ENCODE measurements at places on chromosomes 3 and 15.

DNA sequence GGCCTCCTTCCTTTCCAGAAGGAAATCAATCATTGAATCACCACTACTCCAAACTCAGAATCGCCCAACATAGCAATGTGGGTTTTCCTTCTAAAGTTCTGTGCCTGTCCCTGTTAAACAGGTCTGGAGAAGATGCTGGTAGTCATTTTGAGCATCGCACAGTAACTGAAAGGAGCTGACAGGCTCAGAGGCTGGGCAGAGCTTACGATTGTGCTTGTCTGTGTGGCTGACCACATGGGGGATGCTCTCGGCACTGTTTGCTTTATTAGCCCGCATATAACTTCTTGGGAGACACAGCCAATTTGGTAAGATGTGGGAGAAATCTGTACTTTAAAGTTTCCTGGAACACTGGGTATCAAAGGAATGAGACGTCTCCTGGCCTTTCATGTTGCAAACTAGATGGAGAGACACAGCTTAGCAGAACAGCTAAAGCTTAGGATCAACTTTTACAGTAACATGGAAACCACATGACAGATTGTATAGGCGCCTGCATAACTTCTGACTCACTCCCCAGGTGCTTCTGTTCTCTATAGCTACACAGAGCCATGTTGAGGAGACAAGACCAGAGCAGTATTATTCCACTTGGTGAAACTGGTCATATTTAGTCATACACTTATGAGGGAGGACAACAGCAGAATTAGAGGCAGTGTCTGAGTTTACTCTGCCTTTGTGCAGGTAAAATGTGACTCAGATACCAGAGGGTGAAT is 374.1 kb downstream of the RORA start:
- no peak for DNase-seq

DNA sequence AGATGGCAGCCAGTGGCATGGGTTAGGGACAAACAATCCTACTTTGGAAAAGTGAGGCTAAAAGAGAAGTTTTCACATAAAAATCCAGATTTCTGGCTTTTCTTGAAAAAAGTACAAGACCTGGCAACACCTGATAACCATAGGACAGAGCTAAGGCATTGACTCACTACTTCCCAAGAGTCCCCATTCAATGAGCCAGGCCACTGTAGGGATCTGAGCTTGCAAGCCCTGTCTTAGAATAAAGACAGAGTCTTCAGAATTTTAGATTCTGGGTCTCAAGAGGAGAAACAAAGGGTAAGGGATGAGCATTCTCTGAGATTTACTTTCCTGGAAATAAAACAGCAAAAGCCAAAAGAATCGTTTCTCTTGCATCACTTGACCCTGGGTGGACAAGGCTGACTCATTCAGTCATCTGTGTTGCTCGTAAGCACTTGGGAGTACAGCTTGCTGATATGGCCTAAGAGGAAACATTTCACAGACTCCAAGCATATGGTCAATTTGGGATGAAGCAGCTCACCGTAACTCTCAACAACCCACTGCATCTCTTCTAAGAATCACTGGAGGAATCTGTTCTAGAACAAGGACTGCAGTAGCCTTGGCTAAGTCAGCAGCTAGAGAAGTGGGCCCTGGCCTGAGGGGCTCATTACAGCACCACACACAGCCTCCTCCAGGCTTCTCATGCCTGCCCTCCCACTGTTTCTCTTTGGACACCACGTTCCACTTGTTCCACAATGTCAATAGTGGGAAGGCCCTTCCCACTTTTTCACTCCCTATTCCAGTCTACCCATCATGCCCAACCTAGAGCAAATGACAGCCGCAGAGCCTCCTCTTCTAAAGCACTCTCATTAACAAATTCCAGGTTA is 86.2 kb downstream of the RFTN1 start:
- no peak for DNase-seq

- DNase-seq, result no peak
Measured at GRCh38 chr15:89693696-89694095, 3.1 kb downstream of the WDR93 start.

DNA sequence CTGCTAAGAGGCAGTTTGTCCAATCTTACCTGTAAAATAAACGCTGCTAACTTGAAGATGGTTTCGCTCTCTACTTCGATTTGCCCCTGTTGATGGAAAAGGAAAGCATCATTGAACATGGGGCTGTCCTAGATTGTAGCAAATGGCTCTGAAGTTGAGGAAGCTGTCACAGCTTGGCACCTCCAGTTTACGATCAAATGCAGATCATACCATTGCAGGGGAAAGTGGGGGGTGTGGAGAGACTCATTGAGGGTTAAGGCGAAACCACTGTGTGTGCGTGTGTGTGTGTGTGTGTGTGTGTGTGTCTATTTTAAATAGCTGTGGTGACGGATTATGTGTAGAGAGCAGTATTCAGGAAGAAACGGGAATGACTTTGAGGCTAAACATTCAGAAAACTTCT is 127.6 kb upstream of the LMOD3 start:
- peak; percentile 45 for DNase-seq

GRCh38 chr15:50168783-50169411 is 13.1 kb upstream of the SLC27A2 start:
- no peak for DNase-seq

- DNase-seq, result no peak
Measured at GRCh38 chr3:30640851-30641250, 34.5 kb downstream of the TGFBR2 start.

DNA sequence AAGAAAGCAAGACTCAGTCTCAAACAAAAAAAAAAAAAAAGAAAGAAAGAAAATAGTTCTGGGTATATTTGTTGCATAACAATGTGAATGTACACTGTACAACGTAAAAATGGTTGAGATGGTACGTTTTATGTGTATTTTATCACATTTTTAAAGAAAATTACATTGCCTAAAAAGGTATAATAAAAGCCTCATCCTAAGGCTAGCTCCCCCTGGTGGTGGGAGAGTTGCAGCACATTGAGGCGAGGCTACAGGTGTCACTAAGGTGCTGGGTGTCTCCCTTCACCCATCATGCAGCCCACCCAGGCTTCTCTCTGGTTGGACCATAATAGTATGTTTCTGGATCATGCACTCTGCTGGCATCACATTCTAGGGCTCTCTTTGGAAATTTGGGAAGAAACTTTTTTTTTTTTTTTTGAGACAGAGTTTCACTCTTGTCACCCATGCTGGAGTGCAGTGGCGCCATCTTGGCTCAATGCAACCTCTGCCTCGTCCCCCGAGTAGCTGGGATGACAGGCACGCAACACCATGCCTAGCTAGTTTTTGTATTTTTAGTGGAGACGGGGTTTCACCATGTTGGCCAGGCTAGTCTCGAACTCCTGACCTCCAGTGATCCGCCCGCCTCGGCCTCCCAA is 12.4 kb upstream of the RAB11A start:
- DNase-seq, result peak; percentile 83

- DNase-seq, result no peak
Measured at GRCh38 chr3:129533406-129533805, 5.0 kb downstream of the RHO start.

DNA sequence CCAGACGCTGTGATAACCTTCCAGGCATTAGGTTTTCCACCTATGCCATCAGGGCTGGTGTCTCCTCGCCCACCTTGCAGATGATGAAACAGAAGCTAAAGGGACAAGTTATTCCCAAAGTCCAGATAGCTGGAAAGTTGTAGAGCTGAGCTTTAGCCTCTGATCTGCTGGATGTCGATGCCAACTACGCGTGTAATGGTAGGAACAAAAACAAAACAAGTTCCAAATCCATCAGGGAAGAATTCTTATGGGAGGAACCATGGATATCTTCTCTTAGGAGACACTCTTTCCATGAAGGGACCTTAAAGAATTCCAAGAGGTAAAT is 28.1 kb upstream of the RHO start:
- no peak for DNase-seq

DNA sequence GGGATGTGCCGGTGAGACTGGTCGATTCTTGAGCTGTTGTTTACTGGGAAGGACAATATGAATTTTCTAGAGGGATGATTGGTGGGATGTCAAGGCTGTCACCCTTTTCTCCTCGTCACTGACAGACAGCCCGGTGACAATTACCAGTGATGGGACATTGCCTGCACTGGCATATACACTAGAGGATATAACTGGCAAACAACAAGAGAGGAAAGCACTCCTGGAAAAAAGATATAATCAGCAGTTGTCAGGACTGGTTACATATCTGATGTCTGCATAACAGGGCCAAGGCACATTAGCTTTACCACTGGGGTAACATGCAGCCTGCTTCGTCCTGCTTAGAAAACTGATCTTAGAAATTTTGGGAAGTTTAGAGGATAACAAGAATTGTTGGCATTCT is 131.1 kb downstream of the ROBO2 start:
- DNase-seq, result no peak

- DNase-seq, result no peak
Measured at GRCh38 chr3:37148208-37148607, 26.2 kb downstream of the LRRFIP2 start.

GRCh38 chr15:37625576-37625975 is 308.9 kb upstream of the TMCO5A start:
- no peak for DNase-seq

Measured in CD4-positive, alpha-beta T cell treated with Interleukin-4 for 1 hour (primary cell).